Left kidney (tissue), 8 donors: ENCODE measurements at places on chromosomes 12 and 14. TPM values are rescaled to one million over a fixed set of nuclear protein-coding genes. Genes with fewer than 3 reads are reported as not detected.

- DNase-seq = no peak
Observed at GRCh38 chr12:50529345-50529744, 24.6 kb downstream of the DIP2B start.

GRCh38 chr12:124750149-124750656, 113.5 kb downstream of the SCARB1 start:
- DNase-seq = no peak

DNA sequence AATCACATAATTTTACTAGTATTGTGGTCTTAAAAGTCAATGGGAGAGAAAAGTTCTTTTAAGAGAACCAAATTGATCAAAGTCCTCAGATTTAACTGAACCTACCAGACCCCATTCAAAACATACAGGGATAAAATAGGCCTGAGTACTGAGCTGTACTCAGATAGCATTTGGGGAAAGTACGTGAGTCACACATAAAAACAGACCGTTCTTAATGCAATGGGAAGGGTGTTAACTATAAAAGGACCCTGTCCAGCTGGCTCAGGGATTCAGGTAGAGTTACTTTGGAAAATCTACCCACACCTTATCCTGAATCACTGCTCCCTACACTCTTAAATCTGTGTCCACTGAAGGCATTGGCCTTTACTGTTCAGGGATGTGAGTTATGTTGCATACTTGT, 78.0 kb downstream of the PTPN21 start:
- no peak for DNase-seq

DNA sequence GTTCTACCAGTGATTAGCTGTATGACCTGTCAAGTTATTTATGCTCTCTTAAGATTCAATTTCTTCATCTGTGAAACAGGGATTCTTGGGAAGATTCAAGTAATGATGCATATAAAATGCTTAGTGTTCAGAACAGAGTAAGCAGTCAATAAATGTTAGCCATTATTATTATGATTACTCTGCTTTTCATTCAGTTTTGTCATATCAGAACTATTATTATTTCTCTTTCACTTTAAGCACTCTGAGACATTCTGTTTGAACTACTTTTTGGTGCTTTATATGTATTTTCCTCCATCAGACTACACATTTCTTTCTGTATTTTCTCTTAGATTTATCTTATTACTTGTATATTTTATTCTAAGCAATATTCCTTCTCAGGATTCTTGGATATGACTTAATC, 81.2 kb downstream of the CFAP54 start:
- DNase-seq = no peak

GRCh38 chr12:48997719-48998496, 1.3 kb downstream of the DDN start:
- no peak for DNase-seq

GRCh38 chr14:22824711-22825359, 4.9 kb upstream of the MRPL52 start:
- no peak for DNase-seq

OR6C2 gene
- polyA plus RNA-seq = not detected

TAS2R43 gene
- 0.63 TPM for polyA plus RNA-seq

FGF6 gene
- not detected for polyA plus RNA-seq
